ENCODE measurements at places on chromosomes 7 and 10. TPM values are rescaled to one million over a fixed set of nuclear protein-coding genes. Genes with fewer than 3 reads are reported as not detected.

GALNT17 gene
- 13.4 TPM for polyA plus RNA-seq

RET gene
- 0.75 TPM for polyA plus RNA-seq

HOXA1 gene
- 0.45 TPM for polyA plus RNA-seq

POLR2J2 gene
- 2.0 TPM for polyA plus RNA-seq

UPK3B gene
- 0.78 TPM for polyA plus RNA-seq

PILRA gene
- 4.8 TPM for polyA plus RNA-seq

LIPN gene
- not detected for polyA plus RNA-seq

HOXA2 gene
- 1.8 TPM for polyA plus RNA-seq

FGL2 gene
- polyA plus RNA-seq = 4.9 TPM

CRPPA gene
- 0.68 TPM for polyA plus RNA-seq

INA gene
- 0.05 TPM for polyA plus RNA-seq

AGBL3 gene
- 2.9 TPM for polyA plus RNA-seq

TMEM236 gene
- polyA plus RNA-seq = 0.12 TPM

PODXL gene
- 56.5 TPM for polyA plus RNA-seq

P4HA1 gene
- 44.7 TPM for polyA plus RNA-seq

CYP3A4 gene
- polyA plus RNA-seq = 0.05 TPM

PPP1R17 gene
- polyA plus RNA-seq = not detected

PNLIPRP2 gene
- 0.37 TPM for polyA plus RNA-seq

ANKRD30A gene
- polyA plus RNA-seq = not detected

C7orf33 gene
- polyA plus RNA-seq = not detected

TMEM229A gene
- polyA plus RNA-seq = 1.8 TPM
